Endothelial cell of umbilical vein (primary cell): ENCODE measurements at places on chromosomes 1 and 21.

- no peak for DNase-seq
Observed at GRCh38 chr1:44050261-44050660, 19.0 kb upstream of the SLC6A9 start.

GRCh38 chr1:105072446-105072845 is 1322.7 kb downstream of the AMY1C start:
- DNase-seq = no peak

DNA sequence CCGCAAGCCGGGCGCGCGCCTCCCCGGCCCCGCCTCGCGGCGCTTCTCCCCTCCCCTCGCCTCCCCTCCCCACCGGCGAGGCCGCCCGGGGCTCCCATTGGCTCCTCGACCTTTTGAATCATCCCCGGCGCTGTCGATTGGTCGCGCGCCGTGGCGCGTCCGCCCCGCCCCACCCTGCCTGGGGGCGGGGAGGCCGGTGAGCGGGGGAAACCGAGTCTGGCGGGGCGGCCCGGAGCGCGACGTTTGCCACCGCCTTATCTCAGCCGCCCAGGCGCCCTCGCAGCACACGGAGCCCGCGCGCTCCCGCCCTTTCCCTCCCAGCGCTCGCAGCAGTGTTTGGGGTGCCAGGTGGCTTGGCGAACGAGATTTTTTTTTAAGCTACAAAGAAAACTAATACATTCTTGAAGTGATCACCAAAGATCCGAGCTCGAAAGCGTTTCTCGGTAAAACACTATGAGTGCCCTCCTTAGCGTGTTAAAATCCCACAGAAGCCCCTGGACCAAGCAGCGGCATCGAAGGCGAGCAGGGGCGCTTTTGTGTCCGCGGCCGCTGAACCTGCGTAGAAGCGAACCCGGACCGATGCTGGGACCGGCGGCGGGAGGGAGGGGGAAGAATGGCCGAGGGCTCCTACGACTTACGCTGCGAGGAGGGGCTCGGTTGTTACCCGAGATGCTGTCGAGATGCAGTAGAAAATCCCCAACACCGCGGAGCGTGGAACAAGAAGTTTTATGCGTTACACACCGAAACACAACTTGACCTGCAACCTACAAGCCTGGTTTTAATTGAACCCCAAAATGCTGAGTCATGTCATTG is 436 bp upstream of the LBR start:
- peak; percentile 90 for DNase-seq

- DNase-seq = no peak
Observed at GRCh38 chr21:32599526-32599925, 12.7 kb downstream of the CFAP298 start.

GRCh38 chr1:225470211-225471108 is 42.6 kb upstream of the LBR start:
- no peak for DNase-seq

- no peak for DNase-seq
Observed at GRCh38 chr1:182438326-182438725, 11.6 kb upstream of the RGSL1 start.

DNA sequence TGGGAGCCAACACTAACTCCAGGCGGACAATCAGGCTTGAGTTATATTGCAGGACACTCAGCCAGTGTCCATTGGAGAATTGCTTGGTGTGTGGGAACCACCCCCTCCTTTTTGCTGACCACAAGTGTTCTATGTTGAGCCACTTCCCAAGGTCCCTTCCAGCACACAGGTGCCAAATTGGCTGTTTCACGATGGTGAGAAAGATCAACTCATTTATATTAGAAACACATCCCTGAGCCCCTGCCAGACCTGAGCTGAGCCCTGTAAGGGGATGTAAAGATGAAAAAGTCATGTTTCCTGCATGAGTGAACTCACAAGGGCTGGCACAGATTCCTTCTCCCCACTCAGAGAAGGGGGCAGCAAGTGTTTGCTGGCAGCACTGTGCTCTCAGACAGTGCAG is 96.5 kb downstream of the KCNN3 start:
- DNase-seq = no peak

- no peak for DNase-seq
Observed at GRCh38 chr21:38269576-38269936, 12.8 kb downstream of the KCNJ15 start.

GRCh38 chr1:73899311-73899710 is 298.7 kb downstream of the LRRIQ3 start:
- no peak for DNase-seq

DNA sequence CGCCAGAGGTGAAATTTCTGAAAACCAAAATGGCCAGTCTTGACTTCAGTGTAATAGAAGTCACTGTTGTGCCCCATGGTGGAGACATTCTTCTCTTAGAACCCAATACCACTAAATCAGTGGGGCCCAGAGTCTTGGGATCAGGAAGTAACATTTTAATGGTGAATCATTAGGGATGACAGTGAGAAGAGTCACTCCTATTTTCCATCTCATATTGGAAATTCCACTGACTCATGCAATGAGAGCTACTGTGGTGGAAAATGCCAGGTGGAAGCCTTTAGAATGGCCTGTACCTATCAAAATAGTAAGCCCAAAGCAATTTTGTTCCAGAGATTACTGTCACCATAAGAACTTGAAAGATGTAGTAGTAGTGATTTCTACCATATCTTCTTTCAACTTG is 20.6 kb upstream of the PPM1J start:
- peak; percentile 26 for DNase-seq

- DNase-seq = no peak
Observed at GRCh38 chr1:168443899-168444298, 99.9 kb downstream of the XCL2 start.

GRCh38 chr1:168312718-168313604 is 32.3 kb downstream of the TBX19 start:
- DNase-seq = no peak

- DNase-seq = no peak
Observed at GRCh38 chr21:33980276-33980916, 64.8 kb upstream of the ATP5PO start.

DNA sequence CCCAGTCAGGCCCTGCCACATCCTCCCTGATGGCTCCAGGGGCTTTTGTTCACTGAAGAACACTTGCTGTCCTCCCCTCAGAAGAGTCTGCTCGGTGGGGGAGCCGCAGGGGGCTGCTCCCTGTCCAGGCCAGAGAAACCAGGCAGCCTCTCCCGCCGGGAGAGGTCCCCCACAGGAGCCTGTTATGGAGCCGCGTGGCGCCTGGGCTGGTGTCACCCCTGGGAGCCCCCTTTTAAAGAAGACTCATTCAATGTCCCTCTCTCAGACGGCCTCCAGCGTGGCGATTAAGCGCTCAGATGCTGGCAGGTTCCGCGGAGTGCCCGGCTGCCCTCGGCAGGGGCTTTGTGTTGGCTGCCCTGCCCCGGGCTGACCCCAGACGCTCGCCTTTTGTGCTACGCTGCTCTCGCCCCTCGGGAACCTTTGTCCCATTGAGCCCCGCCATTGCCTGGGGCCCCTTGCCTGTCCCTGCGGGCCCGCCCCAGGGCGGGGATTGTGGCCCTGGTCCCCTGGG is 43.1 kb downstream of the SKI start:
- DNase-seq = no peak

DNA sequence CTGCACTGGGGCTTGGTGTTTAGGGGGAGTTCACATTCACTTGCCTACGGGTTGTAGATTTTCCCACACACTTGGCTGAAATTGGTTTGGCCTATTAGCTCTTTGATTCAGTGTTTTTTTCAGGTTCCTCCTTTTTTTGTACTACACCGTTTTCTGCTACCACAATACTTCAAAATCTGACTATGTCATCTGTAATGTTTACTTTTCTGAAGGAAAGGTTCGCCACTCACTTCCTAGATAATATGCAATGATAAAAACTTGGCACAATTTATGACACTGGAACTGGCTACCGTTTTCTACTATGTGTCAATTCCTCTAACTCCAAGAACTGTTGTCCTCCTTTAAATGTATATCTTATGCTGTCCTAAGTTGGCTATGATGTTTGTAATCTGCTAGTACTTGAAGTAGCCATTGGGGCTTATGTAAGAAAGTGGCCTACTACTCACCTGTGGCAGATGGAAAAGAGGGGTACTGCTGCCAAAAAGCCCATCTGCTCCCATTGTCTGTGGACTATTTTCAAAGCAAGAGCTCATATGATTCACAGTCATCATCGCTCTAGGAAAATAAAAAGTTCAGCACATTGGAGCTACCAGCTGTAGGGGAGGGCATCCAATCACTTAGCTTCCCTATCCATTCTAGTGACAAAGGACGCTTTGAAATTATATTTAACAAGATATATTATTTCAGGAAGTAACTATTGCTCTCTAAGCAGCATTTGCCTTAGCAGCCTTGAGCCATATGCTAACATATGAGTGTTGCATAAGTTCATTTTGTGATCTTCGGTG is 42.4 kb upstream of the BACH1 start:
- peak; percentile 52 for DNase-seq

- DNase-seq = no peak
Observed at GRCh38 chr1:230506451-230506850, 80.3 kb upstream of the PGBD5 start.

- DNase-seq = no peak
Observed at GRCh38 chr1:17278996-17279830, 28.8 kb upstream of the PADI4 start.
